GM23248 (cell line): ENCODE measurements at places on chromosomes 3 and 15. TPM values are rescaled to one million over a fixed set of nuclear protein-coding genes. Genes with fewer than 3 reads are reported as not detected.

GRCh38 chr3:174495928-174496327 is 363.2 kb upstream of the NAALADL2 start:
- peak; percentile 47 for DNase-seq

- DNase-seq = no peak
These were observed 22.0 kb downstream of the STARD5 start for GRCh38 chr15:81301815-81302399.

- DNase-seq = no peak
These were observed 132.4 kb downstream of the RPL22L1 start for GRCh38 chr3:170737498-170738162.

DNA sequence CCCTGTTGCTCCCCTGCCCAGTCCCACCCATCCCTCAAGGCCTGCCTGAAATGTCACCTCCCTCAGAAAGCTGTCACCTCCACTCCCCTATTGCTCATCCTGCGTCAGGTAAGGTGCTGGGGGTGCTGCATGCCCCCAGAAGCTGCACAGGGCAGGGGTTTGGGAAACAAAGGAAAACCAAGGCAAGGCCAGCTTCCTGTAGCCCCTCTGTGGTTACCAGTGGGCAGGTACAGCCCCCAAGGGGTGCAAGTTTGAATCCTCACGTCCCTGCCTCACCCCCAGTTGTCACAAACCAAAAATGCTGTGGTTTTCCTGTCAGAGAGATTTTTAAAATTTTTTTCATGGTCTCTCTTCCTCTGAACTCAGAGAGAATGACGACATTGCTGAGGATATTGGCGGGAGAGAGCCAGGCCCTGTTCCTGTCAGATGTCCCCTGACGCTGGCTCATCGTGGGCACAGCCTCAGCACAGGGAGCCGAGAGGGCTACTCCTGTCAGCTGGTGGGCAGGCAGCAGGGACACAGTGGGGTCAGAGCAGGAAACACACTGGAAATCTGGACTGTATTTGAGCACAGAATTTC is 27.0 kb downstream of the PSTPIP1 start:
- DNase-seq = peak; percentile 70

DNA sequence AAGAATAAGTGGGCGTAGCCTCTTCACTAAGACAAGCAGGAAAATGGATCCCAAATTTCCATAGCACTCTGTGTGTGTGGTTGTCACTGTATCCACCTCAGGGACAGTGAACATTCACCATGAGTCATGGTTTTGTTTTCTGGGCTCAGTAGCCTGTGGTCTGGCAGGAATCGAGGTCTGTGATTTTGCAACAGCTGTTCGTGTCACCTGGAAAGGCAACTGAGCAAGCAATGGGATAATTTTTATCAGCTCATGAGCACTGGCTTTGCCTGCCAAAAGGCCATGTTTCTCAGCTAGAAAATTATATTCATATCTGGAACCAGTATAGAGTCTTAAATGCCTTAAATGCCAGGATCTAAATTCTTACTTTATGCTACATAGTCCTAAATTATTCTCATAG is 60.9 kb downstream of the STRIT1 start:
- peak; percentile 95 for DNase-seq

GRCh38 chr15:101193806-101194545 is 57.9 kb downstream of the CHSY1 start:
- peak; percentile 45 for DNase-seq

- no peak for DNase-seq
These were observed 480.6 kb downstream of the RBMS3 start for GRCh38 chr3:29761517-29761916.

GRCh38 chr3:177538750-177539730 is 341.8 kb upstream of the TBL1XR1 start:
- no peak for DNase-seq

DNA sequence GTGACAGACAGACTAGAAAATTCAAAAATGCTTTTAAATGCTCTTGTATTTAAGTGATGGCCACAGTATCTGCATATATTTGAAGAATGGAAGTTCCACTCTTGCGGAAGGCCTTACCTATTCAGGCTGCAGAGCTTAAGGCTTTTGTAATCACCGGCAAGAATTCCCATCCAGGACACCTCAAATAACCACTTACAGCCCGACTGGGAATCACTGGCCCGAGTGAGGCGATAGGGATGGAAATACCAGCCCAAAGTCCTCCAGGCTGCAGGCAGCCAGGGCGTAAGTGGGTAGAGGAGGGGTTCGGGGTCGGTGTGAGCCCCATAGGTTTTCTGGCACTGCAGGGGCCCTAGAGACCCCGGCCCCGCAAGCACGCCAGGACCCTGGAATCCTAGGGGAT is 9.5 kb downstream of the CMTM7 start:
- DNase-seq = no peak

DNA sequence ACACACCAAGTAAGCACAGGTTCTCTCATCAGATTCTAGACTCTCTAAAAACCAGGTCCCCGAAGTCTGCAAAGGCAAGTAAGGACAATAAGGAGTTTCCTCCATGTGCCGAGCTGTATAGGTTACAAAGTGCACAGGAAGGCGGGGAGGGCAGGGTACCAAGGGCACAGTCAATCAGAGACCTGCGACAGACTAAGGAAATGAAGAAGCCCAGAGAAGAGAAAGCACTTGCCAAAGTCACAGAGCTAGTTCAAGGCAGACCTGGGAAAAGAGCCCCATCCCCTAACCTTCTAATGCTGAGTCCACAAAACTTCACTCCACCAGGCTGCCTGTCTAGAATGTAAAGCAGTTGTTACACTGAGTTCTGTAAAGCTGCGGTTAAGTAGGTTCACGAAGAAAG is 1.7 kb downstream of the SEC13 start:
- no peak for DNase-seq

- no peak for DNase-seq
These were observed 131.3 kb downstream of the TMEM108 start for GRCh38 chr3:133169331-133170068.

DNA sequence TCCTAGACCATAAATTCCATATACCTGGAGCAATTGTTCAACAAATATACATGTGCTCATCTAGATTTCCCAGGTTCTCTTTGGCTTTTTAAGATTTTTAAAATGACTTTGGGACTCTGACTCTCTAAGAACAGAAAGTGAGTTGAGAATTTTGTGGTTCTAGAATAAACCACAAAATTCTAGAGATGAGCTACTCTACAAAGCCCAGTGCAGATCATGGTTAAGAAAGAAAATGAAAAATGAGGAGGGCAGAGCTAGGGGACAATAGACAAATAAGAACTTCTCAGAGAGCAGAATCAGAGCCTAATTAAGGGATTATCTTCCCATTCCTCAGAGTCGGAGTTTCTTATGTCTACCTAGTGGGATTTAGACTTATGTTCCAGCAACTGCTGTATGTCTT is 694.7 kb downstream of the ZNF385D start:
- no peak for DNase-seq

- DNase-seq = no peak
These were observed 83.6 kb downstream of the WDR72 start for GRCh38 chr15:53675832-53676231.

- peak; percentile 92 for DNase-seq
These were observed 74.3 kb downstream of the DGKG start for GRCh38 chr3:186287711-186288110.

DNA sequence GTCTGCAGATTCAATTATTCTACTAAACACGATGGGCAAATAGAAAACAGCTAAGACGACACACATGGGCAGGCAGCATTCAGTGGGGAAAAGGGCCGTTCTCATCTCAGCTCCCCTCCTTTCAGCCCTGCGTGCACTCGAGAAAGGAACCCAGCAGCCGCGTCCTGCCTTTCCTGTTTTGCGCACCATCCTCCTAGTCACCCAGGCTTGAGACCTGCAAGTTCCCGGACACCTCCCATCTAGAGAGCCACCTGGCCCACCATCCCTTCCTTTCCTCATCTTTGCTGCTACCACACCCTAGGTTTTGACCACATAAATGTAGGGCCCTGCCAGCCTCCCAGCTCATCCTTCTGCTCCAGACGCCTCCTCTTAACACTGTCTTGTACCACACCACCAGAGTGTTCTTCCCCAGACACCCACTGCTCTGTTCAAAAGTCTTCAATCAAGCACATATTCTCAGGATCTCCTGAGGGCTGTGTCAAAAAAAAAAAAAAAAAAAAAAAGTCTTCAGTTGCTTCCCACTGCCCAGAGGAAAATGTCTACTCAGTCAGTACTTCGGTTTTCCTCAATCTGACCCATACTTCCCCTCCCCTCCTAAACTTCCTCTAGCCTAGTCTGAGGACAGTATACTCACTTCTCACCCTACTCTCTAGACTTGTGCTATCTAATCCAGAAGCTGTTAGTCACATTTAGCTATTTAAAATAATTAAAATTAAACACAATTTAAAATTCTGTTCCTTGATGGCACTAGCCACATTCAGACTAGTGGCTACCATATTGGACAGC is 182.0 kb downstream of the STT3B start:
- no peak for DNase-seq

DNA sequence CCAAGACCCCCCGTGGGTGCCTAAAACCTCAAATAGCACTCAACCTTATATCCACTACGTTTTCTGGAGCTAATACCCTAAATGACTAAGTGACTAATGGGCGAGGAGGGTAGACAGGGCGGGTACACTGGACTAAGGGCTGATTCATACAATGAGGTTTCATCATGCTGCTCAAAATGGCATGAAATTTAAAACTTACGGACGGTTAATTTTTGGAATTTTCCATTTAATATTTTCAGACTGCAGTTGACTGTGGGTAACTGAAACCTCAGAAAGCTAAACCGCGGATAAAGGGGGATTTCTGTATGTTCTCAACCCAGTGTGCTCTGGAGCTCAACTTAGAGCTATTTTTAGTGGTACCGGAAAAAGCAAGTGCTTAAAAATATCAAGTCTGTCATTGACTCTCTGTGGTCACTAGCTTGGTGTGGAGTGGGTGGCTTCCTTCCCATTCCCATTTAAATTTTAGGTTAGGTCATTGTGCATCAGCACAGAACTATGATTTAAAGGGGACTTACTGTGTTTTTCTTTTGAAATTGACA is 72.9 kb downstream of the LRRC28 start:
- DNase-seq = peak; percentile 93

DNA sequence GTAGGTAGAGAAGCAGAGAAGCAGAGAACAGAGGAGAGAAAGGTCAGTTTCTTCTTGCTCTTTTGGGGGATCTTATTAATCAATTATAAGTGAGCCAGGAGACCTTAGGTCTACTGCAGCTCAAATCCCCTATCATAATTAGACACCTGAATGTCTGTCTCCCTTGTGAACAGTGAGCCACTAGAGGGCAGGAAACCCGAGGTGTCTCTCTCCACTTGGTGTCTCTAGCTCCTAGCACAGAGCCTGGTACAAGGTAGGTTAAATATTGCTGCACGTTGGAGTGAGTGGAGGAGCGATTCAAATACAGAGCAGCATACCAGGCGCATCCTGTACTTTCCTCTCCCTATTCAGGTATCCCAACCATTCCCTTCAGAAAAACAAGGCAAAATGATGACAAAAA is 2.0 kb upstream of the ST8SIA2 start:
- DNase-seq = peak; percentile 44

GRCh38 chr15:68507447-68507846 is 71.3 kb upstream of the CORO2B start:
- DNase-seq = no peak

DNA sequence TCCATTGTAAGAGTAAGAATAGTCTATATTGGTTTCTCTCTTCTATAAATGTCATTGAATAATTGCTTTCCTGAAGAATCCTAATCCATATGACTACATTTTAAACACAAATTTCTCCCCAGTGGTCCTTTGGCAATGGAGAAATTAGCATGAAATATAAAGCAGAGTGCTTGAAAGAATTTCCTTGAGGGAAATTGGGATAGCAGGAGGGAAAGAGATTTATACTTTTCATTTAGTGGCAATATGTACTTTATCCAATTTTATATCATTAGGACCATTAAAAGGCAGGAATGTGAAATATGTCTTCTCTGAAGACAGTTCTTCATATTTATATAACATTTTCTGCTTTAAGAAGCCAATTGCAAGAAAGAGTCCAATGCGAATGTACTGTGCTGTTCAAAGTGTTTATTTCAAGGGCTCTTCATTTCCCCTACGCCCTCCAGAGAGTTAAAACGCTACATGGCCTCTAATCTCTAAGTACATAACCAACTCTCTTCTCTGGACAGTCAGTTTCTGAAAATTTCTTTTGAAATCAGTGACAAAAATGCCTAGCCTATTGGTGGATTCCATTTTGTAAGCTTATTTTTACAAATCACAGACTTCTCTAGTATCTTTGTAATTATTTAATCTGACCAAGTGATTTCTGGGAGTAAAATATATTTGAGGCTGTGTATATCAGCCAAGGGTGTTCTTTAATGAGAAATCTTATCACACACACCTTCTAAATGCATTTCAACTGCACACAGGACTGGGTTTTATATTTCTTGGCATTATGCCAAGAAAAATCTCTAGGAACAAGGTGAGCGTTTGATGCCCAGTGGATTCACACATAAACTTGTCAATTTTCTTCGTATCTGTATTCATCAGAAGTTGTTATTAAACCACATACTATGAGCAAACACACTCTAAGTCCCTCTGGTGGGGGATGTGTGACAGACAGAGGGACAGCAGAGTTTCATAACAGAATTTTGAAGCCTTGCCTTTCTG is 51.2 kb downstream of the KCNAB1 start:
- DNase-seq = no peak

- no peak for DNase-seq
These were observed 340.6 kb downstream of the PTPRG start for GRCh38 chr3:61901986-61902385.

- peak; percentile 10 for DNase-seq
These were observed 98.2 kb downstream of the TMEM108 start for GRCh38 chr3:133136114-133137041.

Gene NR1I2
- total RNA-seq = not detected in 2 replicates

Gene TTLL13
- not detected in 2 replicates for total RNA-seq

Gene MUC20
- total RNA-seq = not detected in 2 replicates

Gene GPR160
- total RNA-seq = 0.13 and 0.76 TPM in 2 replicates

Gene POLQ
- total RNA-seq = 1.6 and 2.5 TPM in 2 replicates

Gene CPEB1
- 8.6 and 15.9 TPM in 2 replicates for total RNA-seq

Gene KNG1
- not detected in 2 replicates for total RNA-seq

Gene ERICH6
- total RNA-seq = not detected in 2 replicates
